ENCODE measurements at places on chromosomes 3 and 15.
A peak's percentile ranks its signal among the peaks of the same experiment; 100 is the strongest.

GRCh38 chr3:3334491-3334890 lies 155.0 kb upstream of the CRBN start:
- no peak for DNase-seq

GRCh38 chr3:18758047-18758704 lies 333.0 kb upstream of the SATB1 start:
- DNase-seq = peak; percentile 50

DNA sequence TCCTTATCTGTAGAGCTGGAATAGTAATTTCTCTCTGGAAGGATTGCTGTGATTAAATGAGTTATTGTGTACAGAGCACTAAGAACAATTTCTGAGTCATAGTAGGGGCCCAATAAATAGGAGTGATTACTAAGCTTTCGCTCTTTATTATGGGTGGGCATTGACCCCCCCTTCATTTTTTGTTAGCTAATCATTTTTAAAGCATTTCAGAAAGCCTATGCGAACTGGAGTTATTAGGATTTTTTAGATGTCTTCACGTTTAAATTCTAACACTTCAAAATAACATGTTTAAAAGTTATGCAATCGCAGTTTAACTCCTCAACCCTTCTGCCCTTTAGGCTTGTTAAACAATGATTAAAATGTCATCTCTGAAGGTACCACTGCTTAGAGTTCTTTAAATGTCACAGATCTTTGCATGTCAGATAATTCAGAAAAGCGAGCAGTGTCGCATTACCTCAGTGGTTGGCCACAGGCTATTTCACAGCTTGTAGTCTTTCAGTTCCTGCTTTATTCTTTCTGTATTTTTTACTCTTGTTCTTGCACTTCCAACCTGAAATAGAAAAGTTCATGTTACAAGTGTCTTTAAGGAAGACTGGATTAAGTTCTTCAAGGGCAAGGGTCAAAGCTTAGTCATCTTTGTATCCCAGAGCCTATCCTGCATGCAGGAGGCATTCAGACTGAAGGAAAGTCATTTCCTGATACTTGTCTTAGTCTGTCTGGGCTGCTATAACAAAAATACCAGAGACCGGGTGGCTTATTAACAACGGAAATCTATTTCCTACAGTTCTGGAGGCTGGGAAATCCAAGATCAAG lies 102.9 kb downstream of the FNDC3B start:
- DNase-seq = no peak

GRCh38 chr3:137582484-137582883 lies 181.6 kb upstream of the SOX14 start:
- no peak for DNase-seq

- DNase-seq = no peak
Observed at GRCh38 chr15:79994615-79995014, 23.6 kb upstream of the BCL2A1 start.

DNA sequence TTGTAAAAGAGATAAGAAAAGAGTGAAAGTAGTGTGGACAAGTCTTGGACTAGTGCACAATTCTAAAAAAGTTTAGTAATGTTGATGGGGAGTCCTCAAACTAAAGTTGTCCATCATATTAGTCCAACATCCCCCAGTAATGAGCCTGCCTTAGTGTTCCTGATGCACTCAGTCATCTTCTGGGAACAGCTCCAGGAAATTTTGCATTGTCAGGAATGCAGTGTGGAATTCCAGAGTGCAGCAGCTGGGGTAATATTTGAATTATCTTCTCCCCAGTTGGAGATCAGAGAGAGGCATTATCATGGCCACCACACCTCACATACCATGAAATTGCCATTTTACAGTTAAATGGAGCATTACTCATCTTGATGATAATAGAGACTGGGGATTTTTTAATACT lies 528.8 kb upstream of the NAALADL2 start:
- DNase-seq = no peak

DNA sequence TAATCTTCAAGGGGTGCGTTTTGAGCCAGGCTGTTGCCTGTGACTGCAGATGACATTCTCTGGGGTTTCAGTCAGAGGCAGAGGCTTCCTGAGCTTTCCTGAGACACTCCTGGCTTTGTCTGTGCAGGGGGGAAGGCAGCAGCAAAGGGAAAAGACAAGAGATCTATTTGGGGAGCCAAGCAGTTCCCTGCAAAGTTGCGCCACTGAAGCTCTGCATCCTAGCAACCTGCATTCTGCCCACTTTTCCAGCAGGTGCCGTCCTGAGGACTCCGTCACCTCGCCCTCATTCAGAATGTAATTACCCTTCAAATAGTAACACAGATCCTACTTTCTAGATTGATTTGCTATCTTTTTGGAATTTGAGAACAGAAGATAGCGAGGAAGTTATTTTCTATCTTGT lies 1.9 kb upstream of the TMEM158 start:
- no peak for DNase-seq

- DNase-seq = no peak
Observed at GRCh38 chr15:61051569-61052031, 177.5 kb downstream of the RORA start.

DNA sequence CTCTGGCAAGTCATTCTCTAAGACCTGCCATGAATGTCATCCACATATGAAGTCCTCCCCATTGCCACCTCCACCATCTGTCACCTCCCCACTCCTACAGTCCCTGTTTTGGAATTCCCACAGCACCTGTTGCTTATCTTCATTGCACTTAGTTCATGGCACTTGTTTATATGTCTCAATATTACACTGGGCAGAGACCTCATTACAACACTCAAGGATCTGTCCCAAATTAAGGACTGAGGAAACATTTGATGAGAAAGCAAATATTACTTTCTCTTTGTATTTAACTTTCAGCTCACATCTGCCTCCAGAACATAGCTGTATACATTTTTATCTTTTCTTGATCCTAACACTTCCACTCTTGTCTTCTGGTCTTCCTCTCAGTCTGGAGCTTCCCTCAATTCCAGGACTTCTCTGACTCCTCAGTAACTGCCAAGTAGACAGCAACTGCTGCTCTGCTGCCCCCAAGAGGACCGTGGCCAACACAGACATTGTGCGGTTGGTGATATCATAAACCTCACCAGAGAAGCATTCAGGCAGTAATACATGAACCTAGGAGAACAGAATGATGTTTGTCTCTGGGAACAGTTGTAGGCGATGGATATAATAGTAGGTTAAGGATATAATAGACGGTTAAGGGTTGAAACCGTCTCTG lies 45.0 kb upstream of the FGF12 start:
- no peak for DNase-seq

DNA sequence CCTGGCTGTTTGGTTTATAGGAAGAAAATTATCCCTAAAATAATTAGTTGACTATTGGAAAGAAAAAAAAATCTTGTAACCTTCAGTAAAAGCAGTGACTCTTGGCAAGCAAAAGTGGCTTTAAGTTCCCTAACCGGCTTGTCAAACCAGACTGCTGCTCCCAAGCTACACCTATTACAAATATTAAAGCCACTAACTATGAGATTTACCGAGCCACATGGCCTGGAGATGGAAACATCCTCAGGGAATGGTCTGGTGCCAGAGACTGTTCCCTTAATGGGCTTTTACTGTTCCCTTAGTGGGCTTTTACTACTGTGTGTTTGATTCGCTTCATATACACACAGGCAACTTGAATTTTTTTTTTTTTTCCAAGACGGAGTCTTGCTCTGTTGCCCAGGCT lies 35.9 kb upstream of the ZNF774 start:
- no peak for DNase-seq

DNA sequence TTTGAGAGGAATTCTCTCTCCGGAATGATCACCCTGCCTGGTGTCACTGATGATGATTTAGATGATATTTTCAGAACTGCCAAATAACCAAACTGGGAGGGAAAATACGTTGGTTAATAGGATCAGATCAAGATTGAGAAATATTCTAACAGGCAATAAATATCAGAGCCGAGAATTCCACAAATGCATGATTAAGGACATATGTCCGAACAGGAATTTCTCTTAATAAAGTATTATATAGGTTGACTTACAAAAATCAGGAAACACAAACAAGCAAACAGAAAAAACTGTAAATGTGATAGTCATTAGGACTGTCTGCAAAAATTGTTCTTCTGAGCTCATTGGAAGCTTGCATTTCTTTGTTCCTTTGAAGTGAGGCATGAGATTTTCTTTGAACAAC lies 75.1 kb upstream of the PHLDB2 start:
- DNase-seq = no peak

- DNase-seq = no peak
Observed at GRCh38 chr3:22846566-22846965, 356.6 kb upstream of the UBE2E2 start.

DNA sequence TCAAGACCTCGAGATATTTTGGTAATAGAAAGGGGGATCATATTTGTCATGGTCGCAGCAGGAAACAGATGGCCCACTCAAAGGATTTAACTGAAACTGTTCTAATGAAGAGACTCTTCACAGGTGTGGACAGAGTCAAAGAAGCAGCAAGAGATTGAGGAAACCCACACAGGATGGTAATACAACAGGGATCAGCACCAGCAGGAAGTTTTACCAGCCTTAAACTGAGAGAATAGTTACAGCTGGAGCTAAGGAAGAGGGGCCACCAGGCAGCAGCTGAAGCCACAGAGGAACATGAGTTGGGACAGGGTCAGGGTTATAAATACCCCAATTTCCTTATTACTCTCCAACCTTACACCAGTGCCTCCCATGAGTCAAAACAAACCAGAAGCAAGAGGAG lies 131.8 kb upstream of the UBE2E2 start:
- no peak for DNase-seq

- no peak for DNase-seq
Observed at GRCh38 chr3:85604641-85605040, 645.9 kb downstream of the CADM2 start.

GRCh38 chr3:37544869-37545352 lies 316.8 kb upstream of the CTDSPL start:
- no peak for DNase-seq

GRCh38 chr3:72811571-72811970 lies 36.7 kb downstream of the SHQ1 start:
- DNase-seq = no peak

- no peak for DNase-seq
Observed at GRCh38 chr3:84108442-84108971, 850.3 kb upstream of the CADM2 start.

GRCh38 chr3:107430996-107431245 lies 53.7 kb downstream of the CCDC54 start:
- DNase-seq = peak; percentile 47

DNA sequence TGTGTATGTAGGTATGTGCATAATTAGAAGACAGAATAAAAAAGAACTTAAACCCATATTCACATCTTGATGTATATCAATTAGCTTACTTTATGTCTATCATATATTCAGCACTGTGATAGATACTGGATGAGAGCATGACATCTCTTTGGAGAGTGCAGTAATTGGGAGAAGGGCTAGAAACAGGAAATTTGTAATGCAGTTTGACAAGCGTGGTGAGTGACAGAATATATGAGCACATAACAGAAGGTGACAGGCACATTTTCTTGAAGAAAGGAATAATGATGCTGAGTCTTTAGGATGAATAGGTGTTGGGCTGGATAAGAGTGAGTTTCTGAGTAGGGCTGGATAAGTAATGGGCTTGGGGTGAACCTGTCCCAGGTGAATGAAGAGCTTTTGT lies 680.3 kb upstream of the ZNF385D start:
- no peak for DNase-seq

DNA sequence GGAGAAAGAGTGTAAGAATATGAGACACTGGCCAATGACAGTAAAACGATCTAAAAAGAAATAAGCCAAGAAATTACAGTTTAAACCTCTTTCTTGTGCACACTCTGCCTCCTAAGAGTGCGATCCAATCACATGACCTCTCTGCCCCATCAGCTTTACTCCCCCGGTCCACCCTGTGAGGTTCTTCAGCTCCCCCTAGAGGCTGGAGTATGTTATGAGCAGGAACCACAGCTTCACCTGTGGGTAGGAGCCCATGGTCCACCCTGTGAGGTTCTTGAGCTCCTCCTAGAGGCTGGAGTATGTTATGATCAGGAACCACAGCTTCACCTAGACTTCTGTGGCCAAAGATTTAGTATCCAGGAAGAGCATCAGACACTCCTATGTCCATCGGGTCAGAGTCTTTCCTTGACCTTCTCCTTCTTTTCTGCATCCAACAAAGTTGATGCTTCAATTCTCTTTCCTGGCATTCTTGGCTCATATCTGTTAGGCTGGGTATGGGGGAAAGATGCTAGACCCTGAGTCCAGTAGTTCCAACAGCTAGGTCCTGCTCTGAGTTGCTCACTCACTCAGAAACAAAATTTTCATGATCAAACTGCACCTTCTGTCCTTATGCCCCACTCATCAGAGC lies 164.0 kb downstream of the MINAR1 start:
- peak; percentile 76 for DNase-seq

DNA sequence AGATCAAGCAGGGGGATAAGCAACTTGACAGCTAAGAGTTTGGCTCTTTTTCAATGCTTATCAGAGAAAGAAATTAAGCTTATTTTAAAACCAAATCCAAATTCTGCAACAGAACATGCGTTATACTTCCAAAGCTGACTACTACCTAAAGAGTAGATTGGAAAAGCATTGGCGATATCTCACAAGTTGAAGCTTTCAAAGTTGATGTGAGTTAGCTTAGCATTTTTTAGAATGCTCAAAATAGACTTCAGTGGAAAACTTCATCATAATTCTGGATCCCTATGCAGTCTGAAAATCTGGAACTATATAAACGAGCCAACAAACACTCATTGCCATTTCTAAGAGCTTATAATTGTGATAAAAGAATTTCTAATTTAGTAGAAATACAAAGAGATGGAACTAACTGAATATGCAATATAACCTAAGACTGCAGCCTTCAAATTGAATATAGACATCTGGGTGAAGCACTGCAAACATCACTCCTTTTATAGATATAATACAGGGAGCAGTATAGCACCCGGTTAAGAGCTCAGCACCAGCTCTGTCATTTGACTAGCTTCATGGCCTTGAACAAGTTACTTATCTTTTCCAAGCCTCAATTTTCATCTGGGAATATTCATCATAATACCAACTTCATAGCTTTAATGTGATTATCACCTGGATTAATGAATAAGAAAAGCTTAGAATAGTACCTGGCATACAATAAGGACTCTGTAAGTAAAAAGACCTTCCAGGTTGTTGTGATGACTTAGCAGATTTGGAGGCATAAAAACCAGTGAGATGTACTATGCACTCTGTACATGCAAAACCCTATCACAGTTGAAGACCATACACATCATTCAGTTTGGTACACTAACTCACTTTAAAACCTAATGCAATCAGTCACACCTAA lies 242.7 kb upstream of the TTC14 start:
- no peak for DNase-seq

DNA sequence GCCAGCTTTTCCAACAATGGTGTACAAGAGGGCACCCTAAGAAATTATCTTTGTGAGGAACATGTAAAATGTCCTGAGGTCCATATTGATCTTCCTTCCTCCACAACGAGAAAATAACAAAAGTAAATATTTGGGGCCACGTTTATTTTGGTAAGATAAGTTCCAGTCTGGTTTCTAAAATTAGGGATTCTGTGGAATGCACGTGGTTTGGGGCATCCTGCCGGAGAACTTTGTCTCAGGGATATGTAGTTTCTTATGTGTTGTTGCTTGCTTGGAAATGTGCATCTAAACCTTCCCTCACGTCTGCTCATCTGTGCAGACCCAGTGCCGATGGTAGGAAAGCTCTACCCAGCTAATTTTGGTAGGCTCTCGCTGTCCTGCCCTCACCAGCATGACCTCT lies 62.8 kb downstream of the CTDSPL start:
- DNase-seq = no peak

All from stimulated activated naive CD8-positive, alpha-beta T cell treated with anti-CD3 and anti-CD28 coated beads, Interleukin-15, amount 100 ng/mL, for 72 hours (primary cell).